Activated T-cell treated with anti-CD3 and anti-CD28 coated beads for 1 hour (primary cell): ENCODE measurements at places on chromosomes 1 and 21.

- no peak for DNase-seq
These were observed 177.7 kb upstream of the HP1BP3 start for GRCh38 chr1:20964540-20965484.

DNA sequence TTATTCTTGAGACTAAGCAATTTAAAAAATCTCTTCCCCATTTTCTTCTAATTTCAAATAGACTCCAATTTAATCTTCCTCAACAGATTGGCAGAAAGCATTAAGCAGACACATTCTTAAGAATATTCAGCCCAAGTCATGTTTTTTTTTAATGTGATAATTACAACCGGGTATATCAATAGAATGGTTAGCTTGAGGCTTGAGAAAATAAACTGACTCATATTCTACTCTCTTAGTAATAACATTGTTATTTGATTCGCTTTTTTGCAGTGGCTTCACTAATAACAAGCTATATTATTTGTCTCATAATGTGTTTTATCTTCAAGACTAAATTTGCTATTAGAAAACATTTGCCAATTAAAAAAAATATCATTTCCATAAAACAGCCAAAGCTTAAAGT lies 488.6 kb upstream of the RGS18 start:
- DNase-seq: no peak

DNA sequence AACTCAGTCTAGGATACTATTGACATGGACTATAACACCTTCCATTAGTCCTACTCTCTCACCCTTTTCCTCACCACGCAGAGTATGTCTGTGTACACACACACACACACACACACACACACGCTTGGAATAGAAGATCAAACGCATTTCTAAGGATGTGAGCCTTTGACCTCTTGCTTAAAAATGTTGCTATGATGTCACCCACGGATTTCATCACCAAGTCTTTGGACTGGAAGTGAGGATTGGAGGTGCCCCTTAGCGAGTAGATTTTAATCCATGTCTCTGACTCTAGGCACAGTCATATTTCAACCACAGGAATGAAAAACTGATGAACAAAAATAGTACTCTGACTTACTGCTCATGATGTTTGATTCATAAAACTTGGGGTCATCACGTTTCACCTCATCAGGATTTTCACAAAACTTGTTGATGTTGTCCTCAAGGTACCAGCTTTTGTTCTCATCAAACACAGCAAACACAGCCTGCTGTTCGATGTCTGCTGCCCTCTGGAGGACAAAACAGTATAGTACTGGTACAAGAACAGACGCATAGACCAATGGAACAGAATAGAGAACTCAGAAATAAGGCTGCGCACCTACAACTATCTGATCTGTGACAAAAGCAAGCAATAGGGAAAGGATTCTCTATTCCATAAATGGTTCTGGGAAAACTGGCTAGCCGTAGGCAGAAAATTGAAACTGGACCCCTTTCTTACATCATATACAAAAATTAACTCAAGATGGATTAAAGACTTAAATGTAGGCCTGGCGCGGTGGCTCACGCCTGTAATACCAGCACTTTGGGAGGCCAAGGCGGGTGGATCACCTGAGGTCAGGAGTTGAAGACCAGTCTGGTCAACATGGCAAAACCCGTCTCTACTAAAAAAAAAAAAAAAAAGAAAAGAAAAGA lies 39.9 kb downstream of the F5 start:
- DNase-seq: peak; percentile 20

DNA sequence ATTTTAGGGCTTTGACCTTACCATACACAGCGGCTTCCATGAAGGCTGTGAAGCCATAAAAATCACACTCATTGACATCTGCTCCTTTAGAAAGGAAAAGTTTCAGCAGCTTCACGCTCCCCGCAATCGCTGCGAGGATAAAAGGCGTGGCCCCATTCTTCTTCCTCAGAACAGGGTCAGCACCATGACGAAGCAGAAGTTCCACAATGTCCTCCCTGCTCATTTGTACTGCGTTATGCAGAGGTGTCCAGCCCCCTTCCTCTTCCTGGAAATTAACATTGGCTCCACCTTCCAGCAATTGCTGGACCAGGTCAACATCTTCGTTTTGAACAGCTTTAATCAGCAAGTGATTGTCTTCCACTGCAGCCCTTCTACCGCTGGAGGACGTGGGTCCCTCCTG lies 2.7 kb downstream of the RNASEL start:
- no peak for DNase-seq

DNA sequence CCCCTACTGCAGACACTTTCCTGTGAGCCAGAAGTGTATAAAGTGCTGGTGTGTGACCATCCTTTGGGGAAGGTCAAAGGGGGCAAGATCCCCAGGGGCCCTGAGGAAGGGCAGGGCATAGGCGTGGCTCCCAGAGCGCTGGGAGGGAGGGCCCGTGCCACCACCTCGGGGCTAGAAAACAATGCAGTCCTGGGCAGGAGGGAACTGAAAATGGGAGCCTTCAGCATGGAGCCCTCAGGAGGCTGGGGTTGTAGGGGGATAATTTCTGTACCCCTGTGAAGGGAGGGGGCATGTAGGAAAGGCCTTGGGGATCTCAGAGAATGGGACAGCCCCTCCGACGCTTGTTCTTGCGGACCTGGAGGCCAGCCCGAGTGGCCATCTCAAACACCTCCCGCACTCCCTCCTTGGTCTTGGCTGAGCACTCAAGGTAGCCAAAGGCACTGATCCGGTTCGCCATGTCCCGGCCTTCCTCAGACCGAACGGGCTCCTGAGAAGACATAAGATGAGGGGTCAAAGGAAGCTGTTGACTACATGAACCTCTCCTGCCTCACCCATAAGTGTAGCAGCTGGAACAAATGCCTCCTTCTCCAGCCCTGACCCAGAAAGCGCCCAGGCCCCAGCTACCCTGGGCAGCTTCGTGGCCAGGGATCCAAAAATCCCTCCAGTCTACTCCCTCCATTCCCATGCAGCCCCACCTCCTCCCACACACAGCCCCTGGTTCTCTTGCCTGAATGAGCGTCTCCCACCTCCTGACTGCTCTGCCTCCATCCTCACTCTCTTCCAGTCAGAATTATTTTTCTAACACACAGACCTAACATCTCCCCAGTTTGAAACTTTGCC lies 5.5 kb downstream of the RHOC start:
- no peak for DNase-seq

DNA sequence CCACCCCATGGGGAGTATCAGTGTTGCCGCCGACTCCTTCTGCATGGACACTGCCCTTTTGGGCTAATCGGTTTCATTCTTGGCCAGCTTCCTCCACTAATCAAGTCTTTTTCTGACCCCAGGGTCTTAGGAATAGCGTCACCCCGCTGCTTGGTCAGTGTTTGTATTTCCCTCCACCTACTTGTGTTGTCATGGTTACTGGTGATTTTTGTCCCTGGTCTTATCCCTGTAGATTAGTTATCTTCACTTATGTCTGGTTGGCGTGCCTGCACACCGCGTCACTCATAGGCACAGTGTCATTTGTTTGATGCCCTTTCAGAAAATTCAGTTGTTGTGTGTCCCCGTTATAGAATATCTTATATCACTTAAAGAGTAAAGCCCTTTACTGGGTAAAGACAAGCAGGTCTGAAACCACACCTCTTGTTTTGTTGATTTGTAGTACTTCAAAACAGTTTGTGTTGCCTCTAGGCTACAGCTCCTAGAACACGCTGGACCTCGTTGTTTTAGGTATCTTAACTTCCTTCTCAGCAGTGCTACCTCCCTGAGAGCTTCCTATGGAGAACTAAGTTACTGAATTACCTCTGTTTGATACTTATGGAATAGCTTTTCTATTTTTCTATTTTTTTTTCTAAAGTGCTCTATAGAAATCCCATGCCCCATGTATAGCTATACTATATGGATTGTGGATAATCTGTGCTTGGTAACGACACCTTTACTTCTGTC lies 868 bp downstream of the PPP1R12B start:
- DNase-seq: no peak

GRCh38 chr21:35475762-35476161 lies 426.7 kb upstream of the RUNX1 start:
- DNase-seq: no peak

DNA sequence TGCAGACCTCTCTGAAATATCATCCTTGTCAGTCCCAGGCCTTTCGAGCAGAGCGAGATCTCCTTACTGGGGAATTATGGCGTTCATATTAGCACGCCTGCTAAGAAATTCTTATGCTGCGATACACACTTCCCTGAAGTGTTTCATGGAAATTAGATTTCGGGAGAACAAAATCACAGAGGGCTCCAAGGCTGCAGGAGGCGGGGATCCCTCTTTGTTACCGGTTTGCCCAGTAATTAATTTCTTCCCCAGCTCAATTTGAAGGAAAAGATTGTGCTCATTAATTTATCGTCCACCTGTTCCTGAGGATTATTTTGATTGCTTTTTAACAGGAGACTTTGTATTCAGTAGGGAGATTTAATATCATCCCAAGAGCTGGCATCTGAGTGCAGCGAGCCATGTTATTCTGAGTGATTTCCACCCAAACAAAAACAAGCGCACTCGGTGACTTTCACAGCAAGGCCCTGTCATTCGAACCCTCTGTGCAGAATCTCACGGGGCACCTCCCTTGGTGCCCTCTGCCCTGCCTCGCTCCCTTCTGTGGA lies 202.3 kb upstream of the GALNT2 start:
- DNase-seq: no peak

DNA sequence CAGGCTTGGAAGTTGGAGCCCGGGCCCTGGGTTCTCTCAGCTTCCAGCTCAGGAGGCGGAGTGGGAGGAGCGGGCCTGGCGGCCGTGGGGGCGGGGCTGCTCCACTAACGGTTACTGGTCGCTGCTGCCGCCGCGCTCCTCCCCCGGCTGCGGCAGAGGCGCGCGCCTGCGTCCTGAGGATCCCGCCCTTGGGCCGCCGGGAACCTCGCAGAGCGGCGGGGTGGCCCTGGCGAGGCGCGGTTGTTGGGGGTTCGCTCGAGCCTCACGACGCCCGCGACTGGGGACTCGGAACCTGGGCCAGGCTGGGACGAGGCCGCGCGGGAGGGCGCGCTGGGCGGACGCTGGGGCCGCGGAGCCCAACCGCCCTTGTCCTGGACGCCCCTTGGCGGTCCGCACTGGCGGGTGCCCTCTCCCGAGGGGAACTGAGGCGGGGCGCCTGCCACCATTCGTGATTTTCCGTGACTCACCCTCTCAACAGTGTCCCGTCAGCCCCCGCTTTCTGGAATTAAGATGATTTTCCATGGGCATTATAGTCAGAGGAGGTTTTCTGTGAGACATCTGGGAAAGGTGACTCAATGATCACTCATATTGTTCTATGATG lies 34.1 kb downstream of the OR2G3 start:
- no peak for DNase-seq

DNA sequence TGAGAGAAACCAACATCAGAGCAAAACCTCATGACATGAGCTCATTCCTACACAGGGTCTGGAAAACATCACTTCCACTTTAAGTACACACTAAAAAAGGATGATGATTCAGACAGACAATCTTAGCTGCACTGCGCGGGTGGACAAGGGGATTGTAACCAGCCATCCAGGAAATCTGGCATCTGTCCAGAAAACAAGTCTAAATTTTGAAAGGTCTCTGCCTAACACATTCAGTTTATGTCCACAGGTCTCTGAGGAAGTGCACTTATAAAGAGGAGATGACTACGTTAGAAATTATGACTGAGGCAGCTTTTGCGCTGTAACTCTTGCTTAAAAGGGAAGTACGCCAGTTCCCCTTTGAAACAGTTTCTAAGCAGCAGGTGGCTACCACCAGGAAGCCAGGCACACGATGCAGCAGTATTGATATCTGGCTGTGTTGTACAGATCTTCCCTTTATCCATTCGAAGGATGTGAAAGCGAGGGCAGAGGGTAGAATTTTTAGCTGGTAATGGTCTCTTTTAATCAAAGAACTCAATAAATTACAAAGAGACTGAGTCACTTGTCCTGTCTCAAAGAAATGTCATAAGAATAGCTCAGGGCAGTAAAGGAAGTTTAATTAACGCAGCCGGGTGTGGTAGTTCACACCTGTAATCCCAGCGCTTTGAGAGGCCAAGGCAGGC lies 128.0 kb downstream of the SETD4 start:
- DNase-seq: no peak

- no peak for DNase-seq
These were observed 188.1 kb downstream of the TNR start for GRCh38 chr1:175555266-175555665.

DNA sequence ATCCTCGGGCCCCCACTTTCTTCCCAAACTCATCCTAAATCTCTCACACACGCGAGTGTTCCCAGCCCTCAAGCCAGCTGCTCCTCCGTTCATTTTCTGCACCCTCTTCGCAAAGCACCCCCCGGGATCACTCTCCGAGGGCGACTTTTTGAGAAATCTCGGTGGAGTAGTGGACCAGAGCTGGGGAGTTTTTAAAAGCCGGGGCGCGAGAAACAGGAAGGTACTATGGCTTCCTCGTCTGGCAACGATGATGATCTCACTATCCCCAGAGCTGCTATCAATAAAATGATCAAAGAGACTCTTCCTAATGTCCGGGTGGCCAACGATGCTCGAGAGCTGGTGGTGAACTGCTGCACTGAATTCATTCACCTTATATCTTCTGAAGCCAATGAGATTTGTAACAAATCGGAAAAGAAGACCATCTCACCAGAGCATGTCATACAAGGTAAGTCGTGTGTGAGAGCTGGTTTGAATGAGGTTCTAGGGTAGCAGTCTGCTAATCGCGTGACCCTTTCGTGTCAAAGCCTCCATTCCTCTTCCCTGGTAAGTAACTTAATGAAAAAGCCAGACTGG lies 800 bp downstream of the DR1 start:
- DNase-seq: peak; percentile 6

GRCh38 chr1:47555306-47555705 lies 117.5 kb downstream of the FOXD2 start:
- DNase-seq: no peak

- no peak for DNase-seq
These were observed 28.5 kb upstream of the C1orf105 start for GRCh38 chr1:172391976-172392375.
